ENCODE measurements at places on chromosomes 5 and 9.

DNA sequence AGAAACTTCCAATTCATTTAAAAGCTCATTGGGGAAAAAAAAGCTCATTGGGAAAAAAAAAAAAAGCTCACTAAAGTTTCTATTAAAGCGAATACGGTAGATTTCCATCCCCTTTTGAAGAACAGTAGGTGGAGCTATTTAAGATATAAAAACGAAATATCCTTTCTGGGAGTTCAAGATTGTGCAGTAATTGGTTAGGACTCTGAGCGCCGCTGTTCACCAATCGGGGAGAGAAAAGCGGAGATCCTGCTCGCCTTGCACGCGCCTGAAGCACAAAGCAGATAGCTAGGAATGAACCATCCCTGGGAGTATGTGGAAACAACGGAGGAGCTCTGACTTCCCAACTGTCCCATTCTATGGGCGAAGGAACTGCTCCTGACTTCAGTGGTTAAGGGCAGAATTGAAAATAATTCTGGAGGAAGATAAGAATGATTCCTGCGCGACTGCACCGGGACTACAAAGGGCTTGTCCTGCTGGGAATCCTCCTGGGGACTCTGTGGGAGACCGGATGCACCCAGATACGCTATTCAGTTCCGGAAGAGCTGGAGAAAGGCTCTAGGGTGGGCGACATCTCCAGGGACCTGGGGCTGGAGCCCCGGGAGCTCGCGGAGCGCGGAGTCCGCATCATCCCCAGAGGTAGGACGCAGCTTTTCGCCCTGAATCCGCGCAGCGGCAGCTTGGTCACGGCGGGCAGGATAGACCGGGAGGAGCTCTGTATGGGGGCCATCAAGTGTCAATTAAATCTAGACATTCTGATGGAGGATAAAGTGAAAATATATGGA, at the start of gene PCDHGA12:
PCDHGA12 (plus strand) TSS at position 176 of the 782 bp plus-strand sequence; CDS start at position 429, 253 bp downstream.
- no peak for DNase-seq

GRCh38 chr5:102787134-102787533, 32.0 kb downstream of the PAM start:
- DNase-seq = no peak

- DNase-seq = no peak
These were observed 234.6 kb downstream of the CACNA1B start for GRCh38 chr9:138112090-138112748.

- DNase-seq = no peak
These were observed 133.1 kb downstream of the GABBR2 start for GRCh38 chr9:98575379-98576346.

DNA sequence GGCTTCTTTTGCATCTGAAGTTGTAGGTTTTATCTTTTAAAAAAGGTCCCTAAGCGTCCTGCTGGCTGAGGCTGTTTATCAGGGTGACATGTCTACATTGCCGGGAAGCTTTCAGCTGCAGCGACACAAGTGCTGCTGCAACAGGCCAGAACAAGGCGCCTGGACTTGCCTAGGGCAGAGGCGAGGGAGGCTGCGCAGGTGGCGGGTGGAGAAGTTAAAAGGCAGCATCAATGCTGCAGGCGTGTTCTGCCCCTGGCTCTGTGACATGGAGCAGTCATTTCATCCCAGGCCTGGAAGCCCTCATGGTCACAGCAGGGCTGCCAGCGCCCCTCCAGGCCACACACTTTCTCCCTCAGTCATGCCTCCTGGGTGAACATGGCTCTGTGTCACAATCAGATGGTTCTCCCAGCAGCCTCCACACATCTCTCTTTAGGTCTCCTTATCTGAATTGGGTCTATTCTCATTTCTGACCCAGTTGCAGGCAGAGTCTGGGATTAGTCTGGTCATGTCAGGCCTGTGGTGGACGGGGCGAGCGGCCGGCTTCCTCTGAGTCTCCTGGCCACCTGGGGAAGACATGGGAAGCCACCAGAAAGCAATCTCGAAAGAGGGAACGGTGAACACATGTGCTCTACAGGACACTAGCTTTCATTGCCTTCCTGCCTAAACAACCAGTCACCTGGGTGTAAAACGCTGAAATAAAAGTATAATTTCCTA, 41.3 kb downstream of the IRX2 start:
- no peak for DNase-seq

DNA sequence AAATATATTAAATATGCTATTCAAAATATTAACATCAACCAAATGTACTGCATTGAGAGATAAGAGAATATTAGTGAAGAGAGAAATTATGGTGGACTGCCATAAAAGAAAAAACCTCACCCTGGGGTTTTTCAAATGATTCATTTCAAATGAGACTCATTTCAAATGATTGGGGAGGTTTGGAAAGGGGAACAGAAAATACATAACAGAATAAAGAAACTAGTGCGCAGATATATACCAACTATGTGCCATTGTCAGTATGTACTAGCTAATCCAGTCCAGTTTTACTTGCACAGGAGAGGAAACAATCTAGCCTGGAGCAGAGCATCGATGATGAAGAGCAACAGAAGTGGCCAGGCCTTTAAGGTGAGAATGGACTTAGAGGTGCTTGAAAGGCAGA, 651.6 kb upstream of the RORB start:
- DNase-seq = no peak

DNA sequence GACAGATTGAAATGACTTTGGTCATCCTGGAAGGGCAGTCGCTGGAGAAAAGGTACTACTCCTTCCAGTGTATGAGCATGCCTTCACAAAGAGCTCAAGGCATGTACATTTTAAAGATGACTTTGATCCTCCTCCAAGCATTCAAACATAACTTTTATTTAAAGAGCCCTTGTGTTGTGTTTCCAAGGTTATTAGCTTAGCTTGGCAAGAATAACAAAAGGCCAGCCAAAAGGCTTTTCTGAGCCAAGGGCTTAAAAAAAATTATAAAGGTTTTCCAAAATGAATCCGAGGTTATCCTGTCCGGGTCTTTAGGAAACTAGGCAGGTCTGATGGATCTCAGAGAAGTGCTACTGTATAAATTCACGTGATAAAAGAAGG, 71.0 kb upstream of the PLPP6 start:
- DNase-seq = no peak

DNA sequence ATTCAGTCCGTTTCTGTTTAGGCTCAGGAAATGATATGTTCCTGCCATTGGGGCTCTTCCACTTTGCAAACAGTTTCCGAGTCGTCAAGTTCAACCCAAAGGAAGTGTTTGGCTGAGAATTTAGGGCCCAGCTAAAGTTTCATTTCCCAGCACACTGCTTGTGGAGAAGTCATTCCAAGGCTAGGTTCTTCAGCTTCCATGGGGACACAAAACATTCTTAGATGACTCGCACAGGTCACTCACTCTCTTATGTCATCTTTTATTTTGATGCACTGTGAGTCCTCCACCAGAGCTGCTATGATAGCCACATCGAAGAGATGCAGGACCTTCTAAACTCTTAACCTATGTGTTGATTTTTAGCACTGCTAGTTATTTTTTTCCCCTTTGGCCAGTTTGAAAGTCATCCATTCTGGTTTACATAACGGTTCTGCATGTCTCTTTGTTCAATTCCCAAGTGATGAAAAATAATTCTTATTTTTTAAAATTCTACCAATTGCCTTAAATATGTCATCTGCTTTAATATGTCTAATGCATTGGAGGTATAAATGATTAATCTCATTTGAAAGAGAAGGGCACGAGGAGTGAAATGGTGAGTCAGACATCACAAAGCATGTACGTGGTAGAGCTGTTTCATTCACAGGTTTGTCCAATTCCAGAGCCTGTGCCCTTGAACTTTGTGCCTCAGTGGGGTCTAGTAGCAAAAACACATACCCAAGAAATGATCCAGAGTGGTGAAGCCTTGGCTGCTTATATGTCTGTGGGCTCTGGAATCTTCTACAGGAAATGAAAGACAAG, 84.3 kb downstream of the ZNF462 start:
- DNase-seq = no peak

- no peak for DNase-seq
These were observed 253 bp downstream of the SLC12A2 start for GRCh38 chr5:128083811-128084227.

DNA sequence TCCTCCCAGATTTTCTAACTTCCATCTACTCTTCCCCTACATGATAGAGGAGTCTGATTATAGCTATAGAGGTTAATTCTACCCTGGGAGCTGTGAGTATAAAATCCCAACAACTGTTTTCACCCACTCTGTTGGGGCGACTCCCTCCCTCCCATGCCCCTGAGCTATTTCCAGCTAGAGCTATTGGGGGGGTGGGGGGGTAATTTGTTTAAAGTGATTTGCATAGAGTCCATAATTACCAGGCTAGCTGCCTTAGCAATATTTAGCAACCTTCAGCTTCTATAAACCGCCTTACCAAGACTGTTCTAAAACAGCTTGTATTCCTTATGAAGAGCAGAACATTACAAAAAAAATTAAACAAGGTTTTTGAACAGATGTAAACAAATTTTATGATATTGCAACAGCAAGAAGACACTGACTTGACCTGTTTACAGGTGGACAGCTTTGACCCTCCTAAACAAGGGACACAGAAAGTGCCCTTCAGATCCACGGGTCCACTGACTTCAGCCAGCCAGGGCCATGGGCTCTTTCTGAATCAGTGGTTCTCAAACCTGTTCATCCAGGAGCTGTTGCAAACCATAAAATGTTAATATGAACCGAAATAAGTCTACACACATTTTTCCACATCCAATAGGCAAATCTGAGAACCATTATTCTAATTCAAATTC, 98.2 kb downstream of the OTULIN start:
- DNase-seq = no peak

- DNase-seq = no peak
These were observed 288.8 kb downstream of the PIK3R1 start for GRCh38 chr5:68504306-68504705.

GRCh38 chr5:55232985-55233928, at the start of gene CCNO:
CCNO (minus strand) TSS chr5:55233608; CDS start chr5:55233523, 85 bp downstream.
- no peak for DNase-seq

DNA sequence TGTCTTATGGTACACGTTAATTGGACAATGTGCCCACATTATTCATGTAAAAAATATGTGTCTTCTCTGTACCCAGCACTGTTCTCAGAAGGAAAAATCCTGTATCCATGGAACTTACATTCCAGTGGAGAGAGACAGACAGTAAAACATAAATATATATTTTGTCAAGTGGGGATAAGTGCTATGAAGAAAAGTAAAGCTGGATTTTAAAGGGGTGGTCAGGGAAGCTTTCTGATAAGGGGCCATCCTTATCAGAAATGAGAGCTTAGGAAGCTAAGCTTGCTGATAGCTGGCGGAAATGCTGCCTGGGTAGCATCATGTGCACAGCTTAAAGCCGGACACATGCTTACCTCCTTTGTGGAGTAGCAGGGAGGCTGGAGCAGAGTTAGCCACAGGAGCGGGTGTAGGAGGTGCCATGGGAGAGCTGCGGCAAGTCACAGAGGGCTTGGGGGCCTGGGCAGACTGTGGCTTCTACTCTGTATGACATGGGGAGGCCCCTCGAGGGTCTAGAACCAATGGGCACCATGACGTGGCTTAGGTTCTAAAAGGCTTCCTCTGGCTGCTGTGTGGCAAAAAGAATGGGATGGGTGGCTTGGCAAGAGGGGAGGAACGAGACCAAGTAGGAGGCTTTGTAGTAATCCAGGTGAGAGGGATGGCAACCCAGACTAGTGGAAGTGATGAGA, 141.7 kb downstream of the FGF1 start:
- DNase-seq = no peak

- DNase-seq = no peak
These were observed 744 bp downstream of the OTULIN start for GRCh38 chr5:14665101-14665822.

GRCh38 chr5:53446908-53447307, 33.5 kb upstream of the FST start:
- no peak for DNase-seq

DNA sequence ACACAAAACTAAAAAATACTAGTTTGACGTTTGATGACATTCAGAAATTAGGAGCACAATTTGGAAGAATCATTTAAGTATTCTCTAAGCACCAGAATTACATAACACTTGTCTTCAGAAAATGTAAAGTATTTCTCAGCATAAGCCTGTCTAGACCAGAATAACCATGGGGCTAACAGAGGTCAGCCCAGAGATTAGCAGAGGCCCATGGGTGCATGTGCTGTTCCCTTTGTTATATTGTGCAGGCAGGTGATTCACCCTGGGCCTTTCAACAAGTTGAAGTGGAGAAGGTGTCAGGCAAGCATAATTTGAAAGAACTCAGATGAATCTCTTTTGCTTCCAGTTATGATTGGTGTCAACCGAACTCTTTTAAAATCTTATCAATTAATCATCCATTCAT, 227.9 kb downstream of the LURAP1L start:
- DNase-seq = no peak

DNA sequence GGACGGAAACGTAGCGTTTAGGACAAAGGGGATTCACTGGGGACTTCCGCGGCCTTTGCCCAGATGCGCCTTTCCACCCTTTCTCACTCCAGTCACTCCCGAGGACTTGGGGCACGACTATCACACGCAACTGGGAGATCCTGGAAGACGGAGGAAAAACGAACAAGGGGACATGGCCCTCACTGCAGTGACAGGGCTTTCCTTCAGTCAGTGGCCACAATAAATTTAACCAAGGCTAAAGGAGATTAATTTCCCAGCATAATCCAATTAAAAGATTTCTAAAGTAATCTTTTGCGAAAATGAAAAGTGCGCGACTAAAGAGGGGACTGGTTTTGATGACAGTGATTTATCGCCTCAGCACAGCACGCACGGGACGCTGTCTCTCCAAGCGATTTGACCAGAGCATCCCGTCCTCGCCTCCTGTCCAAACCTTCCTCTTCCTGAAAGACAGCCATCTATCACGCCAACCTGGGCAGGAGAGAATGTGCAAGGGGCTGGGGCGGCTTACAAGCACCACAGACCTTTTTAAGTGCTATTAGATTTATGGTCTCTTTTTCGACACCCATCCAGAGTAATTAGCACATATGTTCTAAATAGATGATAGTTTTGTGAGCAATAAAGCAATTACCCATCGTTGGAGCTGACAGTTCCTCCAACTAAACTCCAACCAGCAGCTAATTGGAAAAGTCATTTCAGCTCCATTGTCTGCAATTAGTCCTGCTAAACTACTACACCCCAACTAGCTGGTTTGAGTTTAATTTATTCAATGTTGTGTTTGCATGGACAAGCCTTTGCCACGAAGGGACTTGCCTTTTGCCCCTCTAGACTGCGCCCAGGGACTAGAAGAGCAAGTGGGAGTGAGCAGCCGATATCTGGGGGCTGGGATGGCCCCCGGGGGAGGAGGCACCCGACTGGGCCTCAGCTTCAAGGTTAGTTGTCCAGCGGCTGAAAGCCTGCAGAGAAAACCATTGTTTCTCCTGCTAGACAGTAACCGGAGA, 7.4 kb downstream of the NR2F1-AS1 start:
- no peak for DNase-seq
